Left lobe of liver (tissue), 2 donors: ENCODE measurements at places on chromosomes 4 and X. TPM values are rescaled to one million over a fixed set of nuclear protein-coding genes. Genes with fewer than 3 reads are reported as not detected.

Gene RHOH
- total RNA-seq: 0.70 TPM

Gene AREG
- total RNA-seq: 0.18 TPM

Gene ADH7
- not detected for total RNA-seq

Gene PF4V1
- not detected for total RNA-seq

Gene TRIM60
- total RNA-seq: not detected

Gene PSMD10
- total RNA-seq: 12.2 TPM

Gene FRAS1
- 0.65 TPM for total RNA-seq

Gene MAGEA10
- not detected for total RNA-seq

Gene MAGEE1
- total RNA-seq: 0.18 TPM

Gene PGAM4
- not detected for total RNA-seq

- no peak for DNase-seq
These were observed 16.8 kb upstream of the AMOT start for GRCh38 chrX:112857478-112857878.

DNA sequence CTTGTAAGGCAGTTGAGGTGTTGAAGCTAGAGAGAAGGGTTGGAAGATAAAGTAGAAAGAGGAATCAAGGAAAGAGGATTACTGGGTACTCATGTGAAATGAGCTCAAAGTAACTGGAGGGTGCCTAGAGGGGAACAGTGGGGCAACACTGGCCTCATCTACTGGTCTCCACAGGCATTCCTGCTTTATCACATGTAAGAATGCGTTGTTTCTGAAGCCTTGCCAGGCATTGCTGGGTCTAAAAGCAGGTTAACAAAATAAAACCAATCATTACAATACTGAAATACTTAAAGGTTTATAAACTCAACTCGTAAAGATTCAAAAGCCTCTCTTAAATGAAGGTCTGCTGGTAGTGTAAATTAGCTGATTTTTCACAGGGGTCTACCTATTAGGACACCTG lies 96.0 kb downstream of the FANCB start:
- no peak for DNase-seq

DNA sequence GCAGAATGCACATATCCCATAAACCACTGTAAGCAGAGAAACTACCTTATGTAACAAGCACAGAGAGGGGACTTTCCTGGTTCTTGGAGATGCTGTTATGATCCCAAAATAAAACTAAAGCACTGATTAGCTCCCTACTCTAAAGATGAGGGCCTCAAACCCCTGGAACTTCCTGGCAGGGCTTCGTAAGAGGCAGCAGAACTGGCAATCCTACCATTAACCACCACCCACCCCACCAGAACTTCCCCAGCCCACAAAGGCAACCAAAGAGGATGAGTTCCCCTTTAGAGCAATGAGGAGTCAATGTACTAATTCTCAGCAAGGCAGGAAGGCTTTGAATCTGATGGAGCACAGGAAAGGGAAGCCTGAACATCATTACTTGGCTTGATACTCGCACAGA lies 436.5 kb upstream of the FRG1 start:
- DNase-seq: no peak

GRCh38 chrX:145735036-145735435 lies 82.6 kb upstream of the SLITRK2 start:
- no peak for DNase-seq

GRCh38 chr4:188287169-188287894 lies 148.1 kb downstream of the TRIML1 start:
- no peak for DNase-seq

GRCh38 chrX:101223226-101223625 lies 3.6 kb downstream of the DRP2 start:
- DNase-seq: no peak

DNA sequence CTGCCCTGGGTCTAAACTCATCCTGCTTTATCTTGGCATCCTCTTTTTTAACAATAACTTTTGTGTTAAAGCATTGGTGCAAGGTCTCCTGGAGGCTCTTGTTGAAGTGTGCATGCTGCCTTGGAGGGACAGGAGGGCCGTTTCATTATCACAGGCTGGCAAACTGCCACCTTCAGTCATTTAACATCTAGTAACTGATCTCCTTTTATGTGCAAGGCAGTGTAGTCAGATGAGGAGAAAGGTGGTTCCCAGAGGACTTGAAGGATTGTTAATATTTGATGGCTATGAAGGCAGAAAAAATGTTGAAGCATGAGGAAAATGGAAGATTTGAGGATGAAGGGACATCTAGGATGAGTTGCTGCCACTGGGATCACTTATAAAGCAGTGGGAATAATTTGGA lies 439.4 kb downstream of the RAPGEF2 start:
- DNase-seq: no peak

- DNase-seq: no peak
These were observed 1738.8 kb upstream of the IGFBP7 start for GRCh38 chr4:58849026-58849425.

DNA sequence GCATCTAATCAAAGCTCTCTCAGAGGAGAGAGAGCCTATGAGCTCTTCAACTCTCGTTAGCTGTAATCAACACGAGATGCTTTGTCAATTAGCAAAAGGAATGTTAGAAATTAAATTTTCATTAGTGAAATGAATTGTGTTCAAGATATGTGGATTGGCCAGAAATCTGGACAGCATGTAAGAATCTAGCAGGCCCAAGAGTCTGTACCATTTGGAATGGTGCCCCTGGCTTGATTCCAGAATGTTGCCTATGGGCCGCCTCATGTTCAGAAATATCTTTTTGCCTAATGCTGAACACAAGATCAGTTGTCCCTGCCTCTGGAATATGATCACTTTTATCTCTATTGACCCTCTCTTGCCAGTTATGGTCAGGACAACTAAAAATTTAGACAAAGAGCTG lies 88.2 kb downstream of the RBM46 start:
- DNase-seq: no peak

- peak; percentile 65 for DNase-seq
These were observed 1.3 kb downstream of the TBL1X start for GRCh38 chrX:9466124-9466495.

DNA sequence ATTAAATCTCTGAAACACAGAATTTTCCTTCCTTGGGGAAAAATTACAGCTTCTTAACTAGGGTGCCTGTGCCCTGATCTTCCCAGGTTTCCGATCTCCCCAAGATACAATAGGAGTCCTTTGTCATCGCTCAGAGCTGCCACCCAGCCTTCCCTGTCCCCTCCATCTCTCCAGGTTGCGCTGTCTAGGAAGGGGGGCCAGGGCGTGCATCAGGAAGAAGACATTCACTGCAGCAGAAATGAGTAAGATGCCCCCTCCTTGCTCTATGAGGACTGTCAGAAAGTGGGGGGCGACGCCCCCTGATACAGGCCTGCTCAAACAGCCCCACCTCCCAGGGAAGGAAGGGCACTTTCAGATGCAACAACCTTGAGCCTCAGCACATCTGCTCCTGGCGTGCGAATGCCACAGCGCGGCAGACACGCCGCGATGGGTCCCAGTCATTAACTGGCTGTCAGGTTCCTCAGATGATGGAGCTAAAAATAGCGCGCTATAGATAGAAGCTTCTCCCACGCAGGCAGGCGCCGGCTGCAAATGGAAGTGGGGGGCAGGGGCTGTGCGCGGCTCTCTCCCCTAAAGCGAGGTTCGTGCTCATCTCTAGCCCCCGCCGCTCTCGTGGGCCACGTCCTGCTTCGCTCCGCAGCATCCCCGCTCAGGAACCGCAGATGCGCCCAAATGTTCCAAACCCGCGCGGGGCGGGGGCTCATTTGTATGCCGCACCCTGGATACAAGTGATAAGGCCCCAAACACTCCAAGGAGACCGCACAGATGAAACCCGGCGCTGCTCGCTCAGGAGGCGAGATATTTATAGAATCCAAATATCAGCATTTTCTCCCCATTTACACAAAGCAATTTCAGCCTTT lies 57.6 kb upstream of the LGI2 start:
- DNase-seq: no peak

GRCh38 chrX:130098210-130098552 lies 12.1 kb downstream of the ELF4 start:
- no peak for DNase-seq

DNA sequence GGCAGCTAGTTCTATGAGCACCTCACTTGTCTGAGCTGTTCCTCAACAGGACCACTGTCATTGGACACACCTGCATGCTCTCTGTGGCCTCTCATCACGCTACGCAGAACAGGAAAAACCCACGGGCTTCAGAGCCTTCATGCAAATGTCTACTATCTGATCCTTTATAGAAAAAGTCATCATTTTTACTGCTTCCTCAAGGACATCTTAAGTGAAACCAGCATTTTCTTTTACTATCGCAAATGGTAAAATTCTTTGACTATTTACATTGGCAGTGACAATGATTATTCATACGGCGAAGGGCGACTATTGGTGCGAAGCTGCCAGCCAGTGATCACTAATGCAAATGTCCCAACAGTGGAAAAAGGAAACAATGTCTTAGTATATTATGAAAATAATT lies 147.0 kb downstream of the AFAP1 start:
- DNase-seq: no peak

DNA sequence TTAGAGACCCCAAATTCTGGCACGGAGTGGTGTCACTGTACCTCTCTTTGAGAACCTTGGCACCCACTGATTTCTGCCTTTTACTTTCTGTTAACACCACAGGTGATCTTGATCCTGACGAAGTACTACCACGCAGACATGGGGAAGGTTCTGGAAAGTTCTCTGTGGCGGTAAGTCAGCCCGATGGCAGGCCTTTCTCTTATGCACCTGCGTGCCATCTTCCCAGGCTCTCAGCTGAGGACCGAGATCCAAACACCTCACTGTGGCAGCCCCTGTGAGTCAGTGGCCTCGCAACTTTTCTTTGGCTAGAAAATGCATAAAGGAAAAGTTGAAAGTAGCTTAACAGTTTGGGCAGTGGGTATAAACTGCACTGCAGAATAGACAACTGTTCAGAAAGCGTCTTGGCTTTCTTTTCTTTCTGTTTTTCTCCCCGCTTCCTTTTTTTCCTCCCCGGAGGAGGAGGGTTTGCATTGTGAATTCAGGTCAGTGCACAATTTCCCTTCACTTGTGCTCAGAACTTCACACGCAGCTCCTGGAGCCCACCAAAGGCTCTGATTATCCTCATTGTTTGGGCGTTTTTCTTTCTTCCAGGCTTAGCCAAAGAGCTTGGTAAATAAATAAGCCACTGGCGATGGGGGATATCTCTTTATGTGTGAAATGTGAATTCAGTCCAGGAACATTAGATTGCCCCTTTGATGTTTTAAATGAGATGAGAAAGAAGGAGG lies 38.4 kb downstream of the PSAPL1 start:
- DNase-seq: peak; percentile 2

DNA sequence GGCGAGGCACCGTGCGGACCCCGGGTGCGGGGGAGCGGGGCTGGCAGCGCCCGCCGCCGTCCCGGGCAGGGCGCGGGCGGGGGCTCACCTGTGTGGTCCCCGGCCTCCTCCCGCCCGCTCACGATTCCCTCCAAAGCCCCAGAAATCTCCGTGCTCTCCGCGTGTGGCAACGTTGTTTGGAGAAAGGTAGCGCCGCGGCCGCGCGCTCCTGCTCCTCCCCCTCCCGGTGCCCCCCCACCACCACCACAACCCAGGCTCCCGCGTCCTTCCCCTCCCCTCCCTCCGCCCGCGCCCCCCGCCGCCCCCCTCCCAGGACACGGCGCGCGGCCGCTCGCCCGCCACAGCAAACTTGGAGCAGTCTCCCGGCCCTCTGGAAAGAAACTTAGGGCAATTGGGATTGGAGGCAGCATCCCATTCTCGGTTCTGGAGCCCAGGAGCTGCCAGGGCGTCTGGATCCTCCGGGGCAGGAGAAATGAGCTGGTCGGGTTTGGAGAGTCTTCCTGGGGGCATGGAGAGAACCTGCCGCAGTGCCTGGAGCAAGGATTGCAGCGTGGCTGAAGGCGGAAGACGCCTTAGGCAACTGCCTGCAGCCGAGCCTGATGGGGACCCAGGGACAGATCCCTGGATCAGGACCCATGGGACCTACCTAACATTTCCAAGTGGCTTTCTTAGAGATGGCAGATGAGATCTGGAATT lies 855 bp downstream of the KLF3 start:
- peak; percentile 64 for DNase-seq

GRCh38 chr4:142282870-142283431 lies 563.1 kb downstream of the INPP4B start:
- no peak for DNase-seq

- no peak for DNase-seq
These were observed 51.5 kb upstream of the TRPC3 start for GRCh38 chr4:122003335-122003734.

DNA sequence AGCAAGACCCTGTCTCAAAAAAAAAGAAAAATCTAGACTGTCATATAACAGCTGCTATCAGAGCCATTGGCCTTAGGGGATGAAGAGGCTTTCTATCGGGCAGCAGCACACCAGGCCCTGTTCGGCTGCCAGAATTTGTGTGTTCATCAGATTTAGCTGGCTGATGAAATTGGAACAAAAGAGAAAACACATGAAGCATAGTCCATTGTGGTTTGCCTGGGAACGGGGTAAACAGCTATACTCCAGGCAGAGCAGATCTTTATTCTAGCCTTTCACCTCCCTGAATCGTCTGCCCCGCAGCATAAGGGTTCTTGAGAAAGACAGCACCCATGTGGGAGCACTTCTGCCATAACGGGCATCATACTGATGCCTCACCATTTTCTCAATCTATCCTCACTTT lies 11.6 kb downstream of the TKTL1 start:
- no peak for DNase-seq

- DNase-seq: peak; percentile 51
These were observed 91.4 kb downstream of the BCOR start for GRCh38 chrX:40006106-40007017.

GRCh38 chr4:25956260-25956659 lies 42.2 kb downstream of the SMIM20 start:
- no peak for DNase-seq

DNA sequence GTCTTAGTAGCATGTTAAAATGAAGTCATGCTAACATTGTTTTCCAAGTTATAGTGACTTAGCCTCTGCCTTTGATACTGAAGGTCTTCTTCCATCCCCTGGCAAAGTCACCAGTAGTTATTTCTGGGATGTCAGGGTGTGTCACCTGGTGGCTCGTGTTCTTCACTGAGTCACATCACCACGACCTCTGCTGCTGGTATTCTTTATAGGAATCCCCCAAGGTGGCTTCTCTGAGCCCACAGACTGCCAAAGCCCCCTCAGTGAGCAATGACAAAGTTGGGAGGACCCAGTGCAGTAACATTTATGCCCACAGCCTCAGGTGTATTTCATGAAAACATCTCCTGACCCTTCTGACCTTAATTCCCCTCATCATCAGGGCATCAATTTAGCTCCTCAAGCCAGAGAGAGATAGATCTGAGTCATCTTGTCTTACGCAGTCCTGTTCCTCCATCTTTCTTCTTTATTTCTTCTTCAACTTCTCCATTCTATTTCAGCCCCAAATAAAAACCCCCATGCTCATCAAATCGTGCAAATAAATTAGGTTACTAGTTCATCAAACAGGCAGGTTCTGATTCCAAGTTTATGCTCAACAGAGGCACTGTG lies 29.3 kb upstream of the GPRIN3 start:
- no peak for DNase-seq

GRCh38 chrX:16786791-16787735 lies 797 bp downstream of the TXLNG start:
- DNase-seq: no peak

DNA sequence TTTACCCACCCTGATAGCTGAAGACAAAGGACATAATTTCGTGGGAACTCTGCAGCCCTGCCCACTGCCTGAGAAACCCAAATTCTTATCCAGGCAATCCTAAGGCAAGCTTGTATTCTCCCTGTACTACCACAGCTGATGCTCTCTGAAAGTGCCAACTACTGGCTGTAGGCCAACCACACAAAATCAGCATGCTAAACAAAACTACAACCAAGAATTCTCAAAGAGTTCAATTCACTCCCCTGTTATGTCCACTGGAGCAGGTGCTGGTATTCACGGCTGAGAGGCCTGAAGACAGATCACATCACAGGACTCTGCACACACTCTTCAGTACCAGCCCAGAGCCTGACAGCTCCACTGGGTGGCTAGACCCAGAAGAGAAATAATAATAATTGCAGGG lies 375.9 kb upstream of the NDST4 start:
- no peak for DNase-seq
